ENCODE measurements at places on chromosomes 4 and X.

- no peak for DNase-seq
These were observed 294.0 kb downstream of the CAMK2D start for GRCh38 chr4:113467581-113467980.

- DNase-seq, result no peak
These were observed 37.8 kb downstream of the LEF1 start for GRCh38 chr4:108130955-108131354.

- DNase-seq, result no peak
These were observed 1.4 kb upstream of the POLA1 start for GRCh38 chrX:24692305-24692704.

DNA sequence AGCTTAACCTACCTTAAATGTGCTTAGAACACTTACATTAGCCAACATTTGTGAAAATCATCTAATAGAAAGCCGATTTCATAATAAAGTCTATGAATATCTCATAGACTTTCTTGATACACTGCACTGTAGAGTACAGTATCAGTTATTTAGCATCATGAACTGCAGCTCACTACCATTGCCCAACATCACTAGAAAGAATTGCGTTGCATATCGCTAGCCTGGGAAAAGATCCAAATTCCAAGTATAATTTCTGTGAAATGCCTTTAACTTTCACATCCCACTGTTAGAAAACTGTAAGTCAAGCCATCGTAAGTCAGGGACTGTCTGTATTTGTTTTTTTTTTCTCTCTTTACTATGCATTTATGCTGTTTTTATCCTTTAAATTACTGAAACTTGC, 918.6 kb upstream of the PABPC4L start:
- DNase-seq, result no peak

- DNase-seq, result no peak
These were observed 66.3 kb downstream of the TAB3 start for GRCh38 chrX:30822764-30823163.

GRCh38 chr4:118797558-118798142, 38.3 kb downstream of the SEC24D start:
- no peak for DNase-seq

DNA sequence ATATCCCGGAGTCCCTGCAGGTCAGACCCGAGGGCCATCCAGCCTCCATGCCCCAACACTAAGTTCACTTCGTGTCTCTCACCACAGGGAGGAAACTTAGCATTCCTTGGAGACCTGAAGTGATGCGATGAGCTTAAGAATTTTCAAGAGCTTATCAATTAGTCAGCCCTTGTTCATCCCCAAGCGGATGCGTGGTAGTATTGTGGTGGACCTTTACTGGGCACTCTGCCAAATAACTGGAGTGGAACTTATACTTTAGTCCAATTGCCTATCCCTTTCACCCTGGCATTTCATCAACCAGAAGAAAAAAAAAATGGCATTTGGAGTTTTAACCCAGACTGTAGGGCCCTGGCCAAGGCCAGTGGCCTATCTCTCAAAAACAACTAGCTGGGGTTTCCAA, 137.1 kb downstream of the RELL1 start:
- no peak for DNase-seq

DNA sequence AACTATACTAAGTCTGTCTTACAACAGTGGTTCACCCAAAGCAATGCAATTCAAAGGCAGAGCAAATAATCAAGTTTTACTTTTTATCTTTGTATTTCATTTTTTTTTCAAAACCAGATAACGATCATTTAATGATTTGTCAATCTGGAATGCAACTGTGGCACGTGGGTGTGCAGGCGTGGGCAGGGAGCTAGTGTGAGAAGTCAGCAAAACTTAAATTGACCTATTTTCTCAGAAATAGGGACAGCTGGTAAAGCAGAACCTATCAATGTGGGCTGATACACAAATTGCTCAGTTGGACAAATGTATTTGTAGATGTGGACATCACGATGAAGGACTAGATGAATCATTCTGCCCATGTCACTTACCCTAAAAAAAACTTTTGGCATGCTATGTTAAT, 105.6 kb downstream of the CBLL2 start:
- no peak for DNase-seq

GRCh38 chr4:55439023-55439422, 43.3 kb downstream of the TMEM165 start:
- no peak for DNase-seq

- DNase-seq, result no peak
These were observed 149.4 kb downstream of the FAT4 start for GRCh38 chr4:125464146-125464545.

DNA sequence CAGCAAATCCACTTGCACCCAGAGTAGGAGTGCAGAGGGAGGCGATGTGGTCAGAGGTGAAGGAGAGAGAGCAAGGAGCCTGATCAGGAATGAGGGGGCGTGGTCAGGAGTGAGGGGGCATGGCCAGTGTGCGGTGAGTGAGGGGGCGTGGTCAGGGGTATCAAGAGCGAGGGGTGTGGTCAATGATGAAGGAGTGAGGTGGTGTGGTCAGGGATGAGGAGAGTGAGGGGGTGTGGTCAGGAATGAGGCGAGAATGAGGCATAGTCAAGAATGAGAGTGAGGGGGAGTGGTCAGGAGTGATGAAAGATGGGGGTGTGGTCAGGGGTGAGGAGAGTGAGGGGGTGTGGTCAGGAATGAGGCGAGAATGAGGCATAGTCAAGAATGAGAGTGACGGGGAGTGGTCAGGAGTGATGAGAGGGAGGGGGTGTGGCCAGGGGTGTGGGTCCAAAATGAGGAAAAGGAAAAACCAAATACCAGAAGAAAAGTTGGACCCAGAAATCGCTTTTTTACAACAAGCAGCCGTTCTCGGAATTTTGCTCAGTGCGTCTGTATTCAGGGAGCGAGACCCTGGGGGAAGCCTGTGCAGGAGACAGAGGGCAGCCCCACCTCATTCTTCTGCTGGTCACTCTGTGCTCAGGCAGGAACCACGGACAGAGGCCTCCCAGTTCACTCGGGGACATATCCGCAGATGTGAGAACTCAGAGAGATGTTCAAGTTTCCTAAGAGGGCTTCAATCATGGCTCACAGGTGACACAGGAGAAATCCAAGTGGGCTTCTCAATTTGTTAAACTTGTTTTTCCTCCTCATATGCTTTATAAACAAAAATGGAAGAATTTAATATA, 47.5 kb downstream of the MAGEA1 start:
- peak; percentile 1 for DNase-seq

DNA sequence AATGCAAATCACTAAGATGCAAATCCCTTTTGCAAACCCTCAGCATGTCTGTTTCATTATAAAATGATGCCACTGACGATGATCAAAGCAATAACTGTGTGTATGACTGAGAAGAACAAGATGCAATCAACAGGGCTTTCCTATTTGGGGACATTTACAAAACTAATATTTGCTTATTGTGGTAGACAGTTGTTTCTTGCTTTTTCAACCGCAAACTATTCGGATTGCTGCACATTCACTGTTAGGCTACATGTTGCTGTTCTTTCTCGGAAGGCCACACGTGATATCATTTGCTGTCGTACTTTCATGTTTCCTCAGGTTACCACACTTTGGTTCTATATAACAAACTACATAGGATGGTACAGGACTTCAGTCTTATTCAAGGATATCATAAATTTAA, 49.8 kb downstream of the NPY5R start:
- DNase-seq, result no peak

GRCh38 chrX:146887020-146887419, 72.5 kb upstream of the CXorf51A start:
- no peak for DNase-seq

DNA sequence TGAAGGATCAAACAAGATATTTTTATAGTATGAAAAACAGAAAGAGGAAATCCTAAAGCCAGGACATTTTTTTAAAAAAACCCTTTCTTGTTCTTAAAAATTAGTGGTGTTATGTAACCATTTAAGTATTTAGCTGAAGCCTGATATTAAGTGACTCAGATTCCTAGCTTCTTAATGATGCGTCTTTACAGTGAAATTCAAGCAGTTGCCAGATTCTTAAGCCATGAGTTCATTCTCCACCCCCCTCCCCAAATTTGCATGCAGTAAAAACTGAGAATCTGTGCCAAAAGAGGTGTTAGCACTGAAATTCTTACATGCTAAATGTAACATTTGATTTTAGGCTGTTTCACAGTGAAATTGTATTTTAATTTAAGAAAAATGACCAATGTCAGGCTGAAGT, 180.8 kb downstream of the RAPGEF2 start:
- no peak for DNase-seq

DNA sequence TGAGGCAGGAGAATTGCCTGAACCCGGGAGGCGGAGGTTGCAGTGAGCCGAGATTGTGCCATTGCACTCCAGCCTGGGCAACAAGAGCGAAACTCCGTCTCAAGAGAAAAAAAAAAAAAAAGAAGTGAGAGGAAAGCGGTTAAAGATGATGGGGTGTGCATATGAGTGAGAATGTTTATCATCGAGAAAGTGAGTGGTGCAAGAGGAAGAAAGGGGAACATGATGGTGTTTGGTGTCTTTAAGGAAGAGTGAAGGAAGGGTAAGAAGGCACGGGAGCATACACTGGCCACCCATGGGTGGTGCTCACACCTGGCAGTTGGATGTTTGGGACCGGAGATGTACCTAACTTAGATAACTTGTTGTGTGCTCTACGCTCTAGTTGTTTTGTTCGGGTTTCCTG, 62.2 kb downstream of the STOX2 start:
- DNase-seq, result no peak

DNA sequence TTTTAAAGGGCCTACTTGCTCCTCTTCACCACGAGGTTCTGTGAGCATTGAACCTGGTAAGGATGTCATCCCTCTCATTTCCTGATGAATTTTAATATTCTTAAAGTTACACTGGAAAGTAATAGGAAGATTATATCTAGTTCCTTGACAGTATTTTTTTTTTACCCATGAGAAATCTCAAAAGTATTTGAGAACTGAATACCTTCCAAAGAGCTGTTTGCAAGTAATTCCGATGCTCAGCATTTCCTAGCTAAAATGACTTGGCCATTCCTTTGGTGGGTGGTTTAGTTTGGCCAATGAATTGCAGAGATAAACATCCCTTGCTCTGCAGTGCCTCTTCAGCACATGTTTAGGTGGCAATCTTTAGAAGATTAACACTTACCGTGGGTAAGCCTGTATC, 110.2 kb upstream of the WDR1 start:
- no peak for DNase-seq
